ENCODE measurements at places on chromosomes 5 and 9.
A peak's percentile ranks its signal among the peaks of the same experiment; 100 is the strongest.

- peak; percentile 68 for DNase-seq
Measured at GRCh38 chr5:5340206-5340729, 82.2 kb upstream of the ICE1 start.

GRCh38 chr5:133902511-133903118 is 65.8 kb downstream of the C5orf15 start:
- DNase-seq: no peak

GRCh38 chr5:52119768-52120167 is 667.9 kb upstream of the ITGA1 start:
- no peak for DNase-seq

- DNase-seq: no peak
Measured at GRCh38 chr9:108282872-108283271, 572.9 kb downstream of the ACTL7B start.

Measured in left cardiac atrium (tissue), 4 donors.